ENCODE measurements at places on chromosomes 13 and 19. TPM values are rescaled to one million over a fixed set of nuclear protein-coding genes. Genes with fewer than 3 reads are reported as not detected.

The CYP2F1 gene
- total RNA-seq = not detected

The TGFBR3L gene
- total RNA-seq = 7.4 TPM

The ZNF382 gene
- total RNA-seq = 23.1 TPM

The NLRP9 gene
- not detected for total RNA-seq

The RNF17 gene
- total RNA-seq = not detected

The OR7A5 gene
- total RNA-seq = not detected

The PCDH17 gene
- total RNA-seq = 0.07 TPM

The GDF15 gene
- total RNA-seq = not detected

The ATP7B gene
- 2.3 TPM for total RNA-seq

The C1QTNF9 gene
- total RNA-seq = 0.14 TPM

The IGSF23 gene
- not detected for total RNA-seq

The MAST1 gene
- 6.0 TPM for total RNA-seq

The NCAN gene
- total RNA-seq = not detected

GRCh38 chr13:97855570-97856303 lies 97.7 kb upstream of the IPO5 start:
- H3K27ac ChIP-seq = no peak overlapping the region
- H3K4me3 ChIP-seq = no peak overlapping the region
- H3K27me3 ChIP-seq = peaks cover 16% of the 10 kb centered on the region
- H3K36me3 ChIP-seq = no peaks in the 10 kb centered on the region
- DNase-seq = peak; percentile 17

- DNase-seq = no peak
- H3K4me1 ChIP-seq = no peaks in the 10 kb centered on the region
- no peak overlapping the region for H3K4me3 ChIP-seq
- H3K36me3 ChIP-seq = no peaks in the 10 kb centered on the region
Observed at GRCh38 chr19:42057846-42058245, 12.2 kb downstream of the GRIK5 start.

DNA sequence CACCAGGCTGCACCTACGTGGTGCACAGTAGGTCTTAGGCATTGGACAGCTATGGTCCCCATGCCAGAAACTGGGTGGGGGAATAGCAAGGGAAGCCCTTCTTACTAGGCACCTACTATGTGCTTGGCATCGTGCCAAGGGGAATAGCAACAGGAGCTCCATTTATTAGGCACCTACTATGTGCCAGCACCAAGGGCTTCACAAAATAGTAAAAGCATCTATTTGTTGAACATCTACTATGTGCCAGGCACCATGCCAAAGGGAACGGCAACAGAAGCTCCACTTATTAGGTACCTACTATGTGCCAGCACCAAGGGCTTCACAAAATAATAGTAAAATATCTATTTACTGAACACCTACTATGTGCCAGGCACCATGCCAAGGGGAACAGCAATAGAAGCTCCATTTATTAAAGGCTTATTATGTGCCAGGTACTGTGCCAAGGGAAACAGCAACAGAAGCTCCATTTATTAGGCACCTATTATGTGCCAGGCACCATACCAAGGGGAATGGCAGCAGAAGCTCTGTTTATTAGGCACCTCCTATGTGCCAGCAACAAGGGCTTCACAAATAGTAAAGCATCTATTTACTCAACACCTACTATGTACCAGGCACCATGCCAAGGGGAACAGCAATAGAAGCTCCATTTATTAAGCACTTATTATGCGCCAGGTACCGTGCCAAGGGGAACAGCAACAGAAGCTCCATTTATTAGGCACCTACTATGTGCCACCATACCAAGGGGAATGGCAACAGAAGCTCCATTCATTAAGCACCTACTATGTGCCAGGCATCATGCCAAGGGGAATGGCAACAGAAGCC lies 108.5 kb downstream of the PTPRS start:
- no peak overlapping the region for H3K27ac ChIP-seq
- peaks cover 19% of the 10 kb centered on the region for H3K27me3 ChIP-seq

GRCh38 chr19:15436012-15436825 lies 13.5 kb downstream of the WIZ start:
- no peak overlapping the region for H3K4me3 ChIP-seq
- no peak for DNase-seq
- H3K4me1 ChIP-seq = peaks cover 21% of the 10 kb centered on the region

DNA sequence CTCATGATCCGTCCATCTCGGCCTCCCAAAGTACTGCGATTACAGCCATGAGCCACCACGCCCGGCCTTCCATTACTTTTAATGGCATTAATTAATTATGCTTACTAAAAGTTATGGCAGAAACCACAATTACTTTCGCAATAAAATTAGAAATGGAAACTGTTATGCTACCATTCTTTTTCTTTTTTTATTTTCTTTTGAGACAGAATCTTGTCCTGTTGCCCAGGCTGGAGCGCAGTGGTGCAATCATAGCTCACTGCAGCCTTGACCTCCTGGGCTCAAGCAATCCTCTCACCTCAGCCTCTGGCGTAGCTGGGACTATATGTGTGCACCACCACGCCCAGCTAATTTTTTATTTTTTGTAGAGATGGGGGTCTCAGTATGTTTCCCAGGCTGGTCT lies 4.6 kb upstream of the BST2 start:
- peaks cover 50% of the 10 kb centered on the region for H3K4me1 ChIP-seq
- DNase-seq = no peak
- no peak overlapping the region for H3K4me3 ChIP-seq

GRCh38 chr13:30615866-30616541 lies 1.7 kb upstream of the USPL1 start:
- H3K36me3 ChIP-seq = no peaks in the 10 kb centered on the region
- H3K27me3 ChIP-seq = no peaks in the 10 kb centered on the region
- DNase-seq = no peak
- H3K4me1 ChIP-seq = peaks cover 15% of the 10 kb centered on the region

DNA sequence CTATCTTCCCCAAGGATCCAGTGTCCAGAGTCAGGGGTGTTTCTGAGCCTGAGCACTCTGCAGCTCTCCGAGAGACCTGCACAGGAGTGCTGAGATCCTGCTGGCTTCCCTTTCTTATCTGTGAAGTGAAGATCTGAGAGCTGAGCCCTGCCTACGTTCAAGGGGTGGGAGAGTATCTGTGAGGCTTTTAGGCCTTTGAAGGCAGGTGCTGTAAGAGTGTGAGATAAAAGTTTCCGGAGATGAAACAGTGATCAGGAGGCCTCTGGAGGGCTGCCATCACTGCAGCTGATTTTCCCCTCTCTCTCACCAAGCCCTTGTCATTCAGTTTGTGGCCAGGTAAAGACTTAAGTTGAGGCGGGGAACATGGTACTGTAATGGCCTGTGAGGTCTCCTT lies 83.1 kb downstream of the AKAP11 start:
- H3K27me3 ChIP-seq = no peaks in the 10 kb centered on the region
- peaks cover 75% of the 10 kb centered on the region for H3K4me1 ChIP-seq
- peak overlapping the region; percentile 98 for H3K27ac ChIP-seq
- DNase-seq = peak; percentile 63
- H3K4me3 ChIP-seq = peak overlapping the region; percentile 89
- peaks cover 10% of the 10 kb centered on the region for H3K36me3 ChIP-seq

- H3K36me3 ChIP-seq = no peaks in the 10 kb centered on the region
- no peak overlapping the region for H3K27ac ChIP-seq
- H3K27me3 ChIP-seq = no peaks in the 10 kb centered on the region
- no peak for DNase-seq
Observed at GRCh38 chr13:20610006-20610405, 43.0 kb downstream of the IFT88 start.

DNA sequence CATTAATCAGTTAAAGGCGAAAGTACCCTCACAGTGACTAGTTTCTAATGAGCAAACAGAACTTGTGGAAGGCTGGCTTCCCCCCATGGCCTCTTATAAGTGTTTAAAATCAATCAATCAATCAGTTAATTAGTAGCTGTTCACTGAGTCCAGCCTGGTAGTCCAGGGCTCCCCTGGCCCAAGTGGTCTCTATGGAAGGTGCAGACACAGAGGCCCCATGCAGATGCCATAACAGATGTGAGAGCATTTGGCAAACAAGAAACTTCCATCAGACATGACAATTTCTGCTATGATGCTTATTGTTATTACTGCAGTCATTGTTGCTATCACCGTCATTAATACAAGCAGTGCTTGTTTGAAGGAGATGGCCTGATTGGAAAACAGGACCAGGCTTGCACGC lies 179.0 kb upstream of the TSHZ3 start:
- H3K27me3 ChIP-seq = peaks cover 6% of the 10 kb centered on the region
- H3K27ac ChIP-seq = no peak overlapping the region
- H3K4me1 ChIP-seq = no peaks in the 10 kb centered on the region
- peaks cover 4% of the 10 kb centered on the region for H3K36me3 ChIP-seq
- no peak overlapping the region for H3K4me3 ChIP-seq

DNA sequence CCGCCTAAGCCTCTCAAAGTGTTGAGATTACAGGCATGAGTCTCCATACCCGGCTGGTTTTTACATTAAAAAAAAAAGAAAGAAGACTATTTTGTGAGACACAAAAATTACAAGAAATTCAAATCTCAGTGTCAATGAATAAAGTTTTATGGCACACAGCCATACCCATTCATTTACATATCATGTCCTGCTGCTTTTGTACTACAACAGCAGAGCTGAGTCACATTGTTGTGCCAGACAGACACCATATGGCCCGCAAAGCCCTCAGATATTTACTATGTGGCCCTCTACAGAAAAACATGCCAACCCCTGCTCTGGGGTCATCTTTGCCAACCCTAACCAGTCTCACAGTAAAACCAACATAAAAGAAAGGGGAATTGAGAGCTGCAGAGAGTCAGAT lies 5.3 kb downstream of the SMIM7 start:
- no peak overlapping the region for H3K4me3 ChIP-seq
- peaks cover 30% of the 10 kb centered on the region for H3K4me1 ChIP-seq

- no peak for DNase-seq
- H3K36me3 ChIP-seq = no peaks in the 10 kb centered on the region
- H3K4me3 ChIP-seq = no peak overlapping the region
- H3K27ac ChIP-seq = no peak overlapping the region
- peaks cover 4% of the 10 kb centered on the region for H3K4me1 ChIP-seq
- peaks cover 58% of the 10 kb centered on the region for H3K27me3 ChIP-seq
Observed at GRCh38 chr13:26991508-26992181, 180.0 kb downstream of the USP12 start.

- H3K4me3 ChIP-seq = peak overlapping the region; percentile 75
- H3K36me3 ChIP-seq = no peaks in the 10 kb centered on the region
- DNase-seq = peak; percentile 90
- H3K27me3 ChIP-seq = peaks cover 5% of the 10 kb centered on the region
- H3K27ac ChIP-seq = peak overlapping the region; percentile 54
Observed at GRCh38 chr19:1243768-1244692, 2.5 kb downstream of the ATP5F1D start.

GRCh38 chr13:75789451-75790197 lies 153.5 kb downstream of the LMO7 start:
- no peak overlapping the region for H3K4me3 ChIP-seq
- no peaks in the 10 kb centered on the region for H3K27me3 ChIP-seq
- H3K27ac ChIP-seq = no peak overlapping the region
- no peak for DNase-seq

DNA sequence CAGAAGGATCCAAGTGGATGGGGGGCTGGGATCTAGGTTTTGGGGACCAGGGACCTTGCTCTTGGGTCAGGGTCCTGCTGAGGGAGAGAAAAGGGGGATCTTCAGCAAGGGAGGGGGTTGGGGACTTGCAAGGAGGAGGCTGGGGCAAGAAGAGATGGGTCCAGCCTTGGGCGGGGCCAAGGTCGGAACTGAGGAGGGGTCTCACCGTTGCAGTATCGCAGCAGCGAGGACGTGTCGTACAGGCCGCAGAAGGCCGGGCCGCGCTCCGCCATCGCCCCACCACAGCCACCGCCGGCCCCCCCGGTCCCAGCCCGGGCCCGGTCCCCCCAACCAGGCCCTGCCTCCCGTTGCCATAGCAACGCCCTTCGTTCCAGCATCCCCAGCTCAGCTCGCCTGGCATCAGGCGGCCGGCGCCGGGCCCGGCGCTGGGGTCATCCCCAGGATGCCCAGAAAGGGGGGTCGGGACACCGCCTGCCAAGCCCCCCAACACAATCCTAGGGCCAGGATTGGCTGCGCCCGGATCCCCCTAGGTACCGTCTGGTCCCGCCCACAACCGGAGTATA lies 6.0 kb upstream of the EML2 start:
- peaks cover 9% of the 10 kb centered on the region for H3K36me3 ChIP-seq
- peaks cover 56% of the 10 kb centered on the region for H3K4me1 ChIP-seq
- DNase-seq = no peak
- H3K27ac ChIP-seq = peak overlapping the region; percentile 82

DNA sequence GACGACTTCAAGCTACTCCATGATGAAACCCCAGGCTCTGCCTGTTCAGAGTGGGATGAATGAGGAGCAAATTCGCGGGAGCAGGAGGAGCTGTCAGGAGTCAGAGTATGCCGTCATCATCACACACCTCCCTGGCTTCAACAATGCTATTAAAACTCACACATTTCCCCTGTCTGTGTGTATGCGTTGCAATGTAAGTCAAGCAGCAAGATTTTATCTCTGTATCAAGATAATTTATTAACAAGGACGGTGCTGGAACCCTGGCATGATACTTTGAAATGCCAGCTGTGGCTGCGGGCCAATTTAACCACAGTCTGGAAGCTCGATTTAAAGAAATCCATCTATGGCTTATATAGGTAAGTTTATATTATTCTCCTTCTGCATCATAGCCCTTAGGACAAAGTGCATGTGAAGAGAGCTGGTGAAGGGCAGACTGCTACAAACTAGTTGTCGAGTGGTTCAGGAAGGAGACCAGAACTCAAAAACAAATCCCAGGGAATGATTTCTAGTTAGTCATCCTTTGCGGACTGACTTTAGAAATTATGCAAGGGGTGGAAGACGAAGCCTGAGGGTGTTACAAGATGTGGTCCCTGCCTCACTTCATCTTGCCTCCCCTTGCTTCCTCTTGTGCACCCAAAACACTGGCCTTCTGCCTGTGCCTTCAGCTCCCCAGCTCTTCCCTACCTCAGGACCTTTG lies 486.5 kb downstream of the COG6 start:
- no peaks in the 10 kb centered on the region for H3K27me3 ChIP-seq
- H3K4me1 ChIP-seq = peaks cover 68% of the 10 kb centered on the region
- no peak overlapping the region for H3K27ac ChIP-seq
- H3K4me3 ChIP-seq = no peak overlapping the region
- peaks cover 3% of the 10 kb centered on the region for H3K36me3 ChIP-seq

DNA sequence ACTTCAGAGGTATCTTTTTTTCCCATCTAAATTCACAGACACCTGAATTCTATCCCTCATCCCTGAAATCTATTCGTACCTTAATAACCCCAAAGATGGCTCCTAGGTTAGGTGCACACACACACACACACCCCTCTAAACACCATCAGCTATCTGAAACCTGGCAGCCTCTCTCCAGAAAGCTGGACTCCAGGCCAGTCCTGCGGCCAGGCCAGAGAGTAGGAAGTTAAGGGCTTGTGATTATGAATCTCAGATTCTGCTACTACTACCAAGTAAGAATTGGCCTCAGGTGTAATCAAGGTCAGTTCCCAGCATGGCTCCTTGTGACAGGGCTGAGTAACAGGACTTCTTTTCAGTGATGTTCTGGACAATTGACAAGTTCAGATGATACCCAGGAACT lies 244.2 kb upstream of the SERP2 start:
- H3K27me3 ChIP-seq = peaks cover 20% of the 10 kb centered on the region
- no peak overlapping the region for H3K27ac ChIP-seq
- no peak for DNase-seq
- no peaks in the 10 kb centered on the region for H3K4me1 ChIP-seq
- H3K36me3 ChIP-seq = no peaks in the 10 kb centered on the region
